Activated naive CD4-positive, alpha-beta T cell treated with anti-CD3 and anti-CD28 coated beads for 36 hours (primary cell): ENCODE measurements at places on chromosomes 2 and 18. TPM values are rescaled to one million over a fixed set of nuclear protein-coding genes. Genes with fewer than 3 reads are reported as not detected.

- DNase-seq, result no peak
Measured at GRCh38 chr18:59607471-59607870, 89.8 kb downstream of the CCBE1 start.

TXNDC9 gene
- total RNA-seq, result 19.9 TPM

GRCh38 chr2:43086451-43087221 is 139.8 kb downstream of the ZFP36L2 start:
- DNase-seq, result no peak

DNA sequence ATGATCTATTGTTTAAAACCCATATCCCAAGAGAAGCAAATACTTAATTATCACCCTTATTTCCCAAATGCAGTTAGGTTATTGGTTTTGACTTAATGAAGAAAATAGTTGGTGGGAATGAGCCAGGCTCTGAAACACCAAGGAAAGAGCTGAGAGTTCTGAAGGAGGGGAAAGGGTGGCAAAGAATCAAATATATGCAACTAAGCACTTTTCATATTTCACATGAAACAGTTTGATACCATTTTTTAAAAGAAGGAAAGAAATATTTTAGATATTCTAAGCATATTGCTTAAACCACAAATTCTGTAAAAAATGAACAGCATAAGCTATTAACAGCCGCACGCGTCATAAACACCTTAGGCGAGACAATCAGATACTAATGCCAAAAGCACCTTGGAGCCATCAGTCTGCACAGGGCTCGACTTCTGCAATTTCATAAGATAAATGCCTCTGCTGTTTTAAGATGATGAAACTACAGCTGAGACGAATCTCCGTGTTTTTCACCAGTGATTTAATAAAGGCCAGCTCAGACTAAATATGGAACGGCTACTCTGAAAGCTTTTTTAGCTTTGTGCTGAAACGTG is 371.7 kb downstream of the EN1 start:
- DNase-seq, result no peak

GRCh38 chr2:8922431-8922830 is 81.1 kb downstream of the MBOAT2 start:
- DNase-seq, result no peak

FRZB gene
- not detected for total RNA-seq

GREB1L gene
- total RNA-seq, result not detected

PTPRM gene
- 4.3 TPM for total RNA-seq

GRCh38 chr2:160052531-160052930 is 9.9 kb downstream of the PLA2R1 start:
- DNase-seq, result no peak

DNA sequence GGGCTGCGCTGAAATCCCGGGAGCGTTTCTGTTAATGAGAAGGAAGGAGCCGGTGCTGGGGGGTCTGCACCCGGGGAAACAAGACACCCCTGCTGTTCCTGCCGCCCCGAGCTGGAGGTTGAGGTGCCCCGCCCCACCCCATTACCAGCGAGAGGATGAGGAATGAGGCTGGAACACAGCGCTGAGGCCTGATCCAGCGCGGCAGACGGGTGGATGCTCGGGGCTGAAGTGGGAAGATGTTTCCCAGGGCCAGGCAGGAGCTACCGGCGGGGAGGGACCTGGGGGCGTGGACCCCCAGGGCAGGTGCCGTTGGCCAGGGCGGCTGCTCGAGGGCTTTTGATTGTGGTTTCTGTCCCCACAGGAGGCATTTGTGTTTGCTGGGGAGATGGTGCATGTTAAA is 134.3 kb upstream of the CTDP1 start:
- no peak for DNase-seq

DNA sequence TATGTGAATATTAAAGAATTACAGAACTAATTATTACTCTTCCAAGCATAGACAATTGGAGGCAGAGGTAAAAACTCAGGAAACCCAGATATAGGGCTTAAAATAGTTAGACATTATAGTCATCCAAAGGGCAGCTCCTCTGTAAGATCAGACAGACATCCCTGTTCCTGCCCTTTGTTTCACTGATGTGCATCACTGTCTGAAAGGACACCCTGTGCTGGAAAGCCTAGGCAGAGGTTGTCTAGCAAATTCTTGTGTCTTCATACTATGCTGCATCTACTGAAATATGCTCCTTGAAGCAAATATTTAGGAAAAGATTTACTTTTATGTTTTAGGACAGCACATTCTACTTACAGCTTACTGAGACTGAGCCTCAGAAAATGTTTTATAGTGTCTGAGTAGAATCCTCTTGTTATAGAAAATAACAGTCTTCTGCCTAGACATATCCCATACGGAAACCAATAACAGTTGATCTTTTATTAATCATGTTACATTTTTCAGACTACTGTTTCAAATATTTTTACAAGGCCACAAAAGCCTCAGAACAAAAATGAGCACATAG is 977.3 kb upstream of the CDH2 start:
- DNase-seq, result no peak

DNA sequence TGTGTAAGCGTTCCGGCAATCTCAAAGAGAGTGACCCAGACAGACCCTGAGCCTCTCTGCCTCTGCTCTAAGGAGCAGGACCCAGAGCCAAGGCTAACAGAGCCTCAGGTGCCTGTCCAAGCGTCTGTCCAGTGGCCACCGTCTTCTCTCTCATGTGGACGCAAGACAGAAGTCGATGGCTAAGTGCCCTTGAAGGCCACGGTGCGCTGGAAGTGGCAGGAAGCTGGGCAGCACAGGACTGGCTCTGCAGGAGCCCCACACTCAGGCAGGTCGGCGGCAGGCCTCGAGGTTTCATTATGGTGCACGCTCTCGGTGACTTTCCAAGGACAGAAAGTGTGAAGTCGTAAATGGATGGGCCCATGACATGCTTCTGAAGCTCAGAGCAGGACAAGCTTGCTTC is 49.1 kb downstream of the HDAC4 start:
- DNase-seq, result no peak

GRCh38 chr2:59959944-59960343 is 593.5 kb downstream of the BCL11A start:
- no peak for DNase-seq

DNA sequence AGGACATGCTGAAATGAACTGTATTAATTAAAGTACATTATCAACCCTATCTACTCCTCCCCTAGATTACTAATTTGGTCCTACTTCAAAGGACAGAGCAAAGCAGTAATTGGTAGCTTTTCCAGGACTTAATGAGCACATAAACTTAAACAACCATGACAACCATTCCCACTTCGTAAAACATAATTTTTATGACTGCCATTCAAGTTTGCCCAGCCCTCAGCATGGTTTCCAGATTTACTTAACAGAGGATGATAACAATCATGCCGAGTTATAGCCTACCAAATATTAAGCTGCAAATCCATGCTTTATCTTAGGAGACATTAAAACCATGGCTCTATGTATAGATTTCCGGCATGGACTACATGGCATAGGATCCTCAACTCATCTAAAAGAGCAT is 401.1 kb upstream of the CHAC2 start:
- DNase-seq, result no peak
